T1000 (cell line): ENCODE measurements at places on chromosomes 12 and 14.

DNA sequence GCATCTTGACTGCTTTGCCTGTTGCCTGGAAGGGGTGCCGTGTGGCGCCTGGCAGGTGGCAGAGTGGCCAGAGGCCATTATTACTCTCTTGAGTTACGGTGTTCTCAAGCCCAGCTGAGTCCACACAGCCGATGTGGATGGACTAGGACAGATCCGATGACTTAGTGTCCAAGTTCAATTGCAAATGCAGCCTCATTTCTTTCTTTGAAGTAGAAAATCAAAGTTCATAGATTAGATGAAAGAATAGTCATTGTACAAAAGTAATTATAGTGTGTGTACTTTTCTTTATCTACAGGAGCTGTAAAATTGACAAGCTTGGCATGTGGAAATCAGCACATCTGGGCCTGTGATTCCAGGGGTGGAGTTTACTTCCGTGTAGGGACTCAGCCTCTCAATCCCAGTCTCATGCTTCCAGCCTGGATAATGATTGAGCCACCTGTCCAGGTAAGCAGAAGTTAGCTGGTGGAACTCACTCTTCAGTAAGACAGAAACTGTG is 44.7 kb downstream of the ANKRD9 start:
- DNase-seq, result no peak

- no peak for DNase-seq
Observed at GRCh38 chr12:68137335-68137830, 22.2 kb downstream of the IFNG start.

DNA sequence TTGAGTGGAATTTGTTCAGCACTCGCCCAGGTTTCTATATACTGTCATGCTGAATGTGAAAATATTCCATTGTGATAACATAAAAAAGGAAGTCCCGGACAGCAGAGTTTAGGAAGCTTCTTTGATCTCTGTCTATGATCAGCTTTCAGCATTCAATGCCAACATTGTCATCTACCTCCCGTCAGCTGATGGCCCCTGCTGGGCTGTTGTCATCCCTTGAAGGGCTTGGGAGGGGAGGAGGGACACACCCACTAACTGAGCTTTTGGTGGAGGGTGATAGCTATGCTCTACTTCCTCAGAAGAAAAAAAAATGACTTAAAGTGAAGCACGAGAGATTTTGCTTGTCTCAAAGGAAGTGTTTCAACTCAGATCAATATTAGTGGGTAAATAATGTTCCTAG is 4.7 kb upstream of the KRT77 start:
- DNase-seq, result no peak

GRCh38 chr14:24813089-24813815 is 179.3 kb upstream of the GZMB start:
- DNase-seq, result no peak

DNA sequence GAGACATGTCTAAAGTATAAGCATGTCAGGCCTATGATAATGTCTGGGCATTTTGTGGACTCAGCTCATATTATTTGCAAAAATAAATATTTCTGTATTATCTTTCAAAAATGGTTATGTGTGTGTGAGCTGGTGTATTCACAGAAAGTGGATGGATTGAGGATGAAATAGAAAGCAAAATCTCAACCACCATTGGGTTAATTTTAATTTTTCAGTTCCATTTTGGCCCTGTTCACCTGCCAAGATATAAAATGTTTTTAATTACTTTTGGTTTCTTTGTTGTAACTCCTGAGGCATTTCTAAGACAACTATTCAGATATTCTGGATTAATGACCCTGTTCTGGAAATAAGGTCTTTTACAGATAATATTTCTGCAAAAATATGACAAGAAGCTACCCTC is 232.7 kb upstream of the PPFIA2 start:
- no peak for DNase-seq

DNA sequence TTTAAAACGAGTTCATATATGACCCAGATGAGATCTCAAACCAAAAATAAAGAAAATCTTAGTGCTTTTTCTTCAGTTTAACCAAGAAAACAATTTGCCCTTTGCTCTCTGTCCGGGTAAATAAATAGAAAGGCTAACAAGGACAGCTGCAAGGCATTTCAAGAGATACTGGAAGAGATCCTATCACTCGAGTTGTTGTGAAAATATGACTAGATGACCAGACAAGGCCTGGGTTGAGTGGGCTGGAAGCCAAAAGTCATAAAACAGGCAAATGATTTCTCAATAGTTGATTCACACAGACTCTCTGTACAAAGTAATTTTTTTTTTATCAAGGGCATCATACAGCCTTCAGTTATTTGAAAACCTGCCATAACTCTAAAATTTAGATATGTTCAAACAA is 55.9 kb upstream of the AVPR1A start:
- DNase-seq, result peak; percentile 55

- no peak for DNase-seq
Observed at GRCh38 chr12:94151582-94151981, 3.2 kb downstream of the PLXNC1 start.

- DNase-seq, result no peak
Observed at GRCh38 chr12:68891141-68891540, 41.8 kb downstream of the CPM start.

DNA sequence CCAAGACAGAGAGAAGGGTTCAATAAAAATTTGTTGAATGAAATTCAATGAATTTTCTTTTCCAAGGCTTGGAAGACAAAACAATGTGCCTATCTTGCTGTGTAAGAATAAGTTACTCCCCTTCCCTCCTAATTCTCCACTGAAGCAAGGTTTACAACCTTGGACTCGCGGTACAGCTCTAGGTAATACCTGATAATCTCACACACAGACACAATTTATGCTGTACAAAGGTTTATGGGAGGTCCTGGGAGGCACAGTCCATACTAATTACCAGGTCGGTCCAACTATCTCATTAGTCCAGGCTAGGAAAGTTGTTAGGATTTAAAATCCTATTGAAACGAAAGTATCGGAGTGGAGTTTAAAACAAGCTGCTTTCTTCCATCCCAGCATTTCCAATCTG is 42.6 kb downstream of the NELL2 start:
- no peak for DNase-seq

- no peak for DNase-seq
Observed at GRCh38 chr12:131983026-131983425, 33.3 kb downstream of the EP400 start.

- DNase-seq, result no peak
Observed at GRCh38 chr14:94446126-94446525, 6.5 kb downstream of the SERPINA11 start.

DNA sequence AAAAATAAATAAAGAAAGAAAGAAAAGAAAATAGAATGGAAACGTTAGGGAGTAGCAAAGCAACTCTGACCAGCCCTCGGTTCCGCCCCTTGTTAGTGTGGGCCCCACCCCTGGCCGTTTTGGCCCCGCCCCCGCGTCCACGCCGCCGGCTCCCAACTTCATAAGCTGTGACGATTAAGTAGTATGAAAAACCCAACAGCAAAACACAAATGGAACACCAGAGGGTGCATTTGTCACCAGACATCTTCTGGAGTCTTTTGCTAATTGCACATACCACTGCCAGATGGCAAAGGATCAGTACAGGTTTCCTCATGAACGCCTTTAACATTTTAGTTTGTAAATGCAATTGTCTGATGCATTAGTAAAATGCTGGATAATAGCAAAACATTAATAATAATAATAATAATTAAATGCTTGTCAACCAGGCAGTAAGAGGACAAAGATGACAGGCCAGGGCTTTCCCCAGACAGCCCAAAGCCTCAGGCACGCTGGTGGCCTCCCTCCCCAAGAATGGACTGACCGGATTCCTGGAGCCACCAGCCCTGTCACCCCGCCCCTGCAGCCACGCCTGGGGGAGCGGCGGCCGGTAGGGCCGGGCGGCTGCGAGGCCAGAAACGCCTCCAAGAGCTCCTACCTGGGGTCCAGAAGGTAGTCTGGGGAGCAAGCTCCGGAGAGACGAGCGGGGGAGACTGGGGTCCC is 23.6 kb downstream of the HSP90AA1 start:
- peak; percentile 36 for DNase-seq

GRCh38 chr12:102321305-102322082 is 123.9 kb upstream of the PMCH start:
- no peak for DNase-seq
